ENCODE measurements at places on chromosomes 5 and 9.

- no peak for DNase-seq
Measured at GRCh38 chr5:150184990-150185912, 4.6 kb upstream of the SLC6A7 start.

GRCh38 chr9:93320591-93321219 lies 130.8 kb upstream of the FAM120A start:
- no peak for DNase-seq

- DNase-seq, result no peak
Measured at GRCh38 chr5:123282444-123282843, 140.8 kb downstream of the CEP120 start.

DNA sequence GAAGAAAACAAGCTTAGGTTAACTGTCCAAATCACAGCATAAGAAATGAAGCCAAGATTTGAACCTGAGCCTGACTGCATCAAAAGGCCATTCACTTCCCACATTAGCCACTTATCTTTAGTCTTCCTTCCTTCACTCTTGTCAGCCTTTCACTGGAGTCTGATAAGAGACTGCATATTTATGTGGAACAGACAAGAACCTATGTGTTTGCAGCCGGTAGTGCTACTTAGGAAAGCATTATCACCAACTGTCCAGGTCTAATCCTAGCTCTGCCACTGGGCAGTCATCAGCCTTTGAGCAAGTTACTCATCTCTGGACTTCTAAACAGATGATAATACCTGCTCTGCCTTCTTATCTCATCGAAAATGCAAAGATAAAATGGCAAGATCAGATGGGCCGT lies 12.1 kb upstream of the ATP6V0E1 start:
- no peak for DNase-seq

- DNase-seq, result no peak
Measured at GRCh38 chr5:116583862-116584222, 9.2 kb upstream of the SEMA6A start.

- no peak for DNase-seq
Measured at GRCh38 chr9:18799428-18799827, 233.6 kb downstream of the SAXO1 start.

DNA sequence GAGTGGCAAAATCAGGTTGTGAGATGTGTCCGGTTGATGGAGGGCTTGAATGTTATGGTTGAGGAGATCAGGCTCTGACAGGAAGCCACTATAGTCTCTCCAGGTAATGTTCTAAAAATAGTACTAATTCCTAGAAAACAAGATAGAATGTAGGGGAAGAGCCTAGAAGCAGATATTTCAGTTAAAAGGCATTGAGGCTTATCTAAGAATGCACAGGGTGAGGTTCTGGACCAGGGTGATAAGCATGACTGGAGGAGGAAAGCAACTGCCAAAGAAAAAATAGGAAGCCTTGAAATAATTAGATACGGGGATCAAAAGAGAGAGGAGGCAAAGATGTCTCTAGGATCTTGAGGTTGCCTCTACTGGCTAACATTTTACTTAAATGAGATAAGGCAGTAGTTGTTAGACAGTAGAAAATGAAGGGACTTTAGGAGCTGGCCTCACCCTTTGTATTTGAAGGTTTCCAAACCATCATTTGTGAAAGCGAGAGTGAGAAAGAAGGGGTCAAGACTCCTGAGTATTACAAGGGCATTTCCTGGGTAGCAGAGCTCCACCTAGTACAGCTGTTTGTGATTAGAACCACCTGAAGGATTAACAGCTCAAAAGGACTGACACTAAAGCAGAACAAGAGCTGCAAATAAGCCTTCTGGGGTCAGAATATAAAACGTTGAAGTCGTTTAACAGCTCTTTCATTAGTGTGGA lies 15.4 kb upstream of the ARL15 start:
- no peak for DNase-seq

DNA sequence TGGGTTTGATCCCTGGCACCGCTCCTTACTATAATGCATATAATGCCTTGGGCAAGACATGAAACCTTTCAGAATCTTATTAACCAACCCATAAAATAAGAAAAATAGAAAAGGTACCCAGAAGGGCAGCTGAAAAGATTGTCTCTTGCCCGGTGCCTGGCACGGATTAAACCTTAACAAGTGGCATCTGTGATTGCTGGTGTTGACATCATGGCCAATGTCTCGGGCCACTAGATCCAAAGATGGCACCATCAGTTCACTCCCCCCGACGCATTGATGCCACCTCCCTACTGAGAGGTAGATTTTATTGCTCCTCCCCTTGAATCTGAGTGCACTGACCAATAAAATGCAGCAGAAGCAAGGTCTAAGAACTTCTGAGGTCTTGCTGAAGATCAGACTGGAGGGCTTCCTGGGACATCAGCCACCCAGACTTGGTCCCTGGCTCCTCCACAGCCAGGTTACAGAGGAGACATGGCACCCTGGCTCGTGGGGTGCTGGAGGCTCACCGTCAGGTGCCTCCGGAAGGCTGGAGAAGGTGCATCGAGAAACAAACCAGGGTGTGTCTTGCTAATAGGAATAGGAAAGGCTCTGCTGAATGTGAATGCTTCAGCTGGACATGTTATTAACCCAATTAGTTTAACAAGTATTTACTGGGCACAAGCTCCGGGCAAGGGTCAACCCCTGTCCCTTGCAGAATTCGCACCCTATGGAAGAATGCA lies 80.0 kb upstream of the COL5A1 start:
- no peak for DNase-seq

GRCh38 chr5:72682561-72682960 lies 133.9 kb upstream of the TNPO1 start:
- no peak for DNase-seq

DNA sequence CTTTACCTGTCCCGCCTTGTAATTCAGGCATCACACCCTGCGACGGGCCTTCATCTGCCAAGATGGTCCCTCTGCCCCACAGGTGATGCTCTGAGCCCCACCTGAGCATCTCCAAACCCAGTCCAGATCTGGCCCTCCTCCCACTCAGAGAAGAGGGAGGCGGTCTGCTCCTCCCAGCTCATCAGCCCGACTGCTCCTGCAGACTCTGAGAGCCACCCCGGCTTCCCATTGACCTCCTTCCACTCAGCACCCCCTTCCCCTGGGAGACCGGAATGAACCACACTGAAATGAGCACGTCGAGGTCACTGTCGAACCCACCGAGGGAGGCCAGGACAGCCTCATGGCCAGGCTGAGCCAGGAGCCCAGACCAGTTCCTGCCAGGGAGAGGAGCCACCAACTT lies 12.8 kb downstream of the ABO start:
- no peak for DNase-seq
